ENCODE measurements at places on chromosomes 2 and 18.

DNA sequence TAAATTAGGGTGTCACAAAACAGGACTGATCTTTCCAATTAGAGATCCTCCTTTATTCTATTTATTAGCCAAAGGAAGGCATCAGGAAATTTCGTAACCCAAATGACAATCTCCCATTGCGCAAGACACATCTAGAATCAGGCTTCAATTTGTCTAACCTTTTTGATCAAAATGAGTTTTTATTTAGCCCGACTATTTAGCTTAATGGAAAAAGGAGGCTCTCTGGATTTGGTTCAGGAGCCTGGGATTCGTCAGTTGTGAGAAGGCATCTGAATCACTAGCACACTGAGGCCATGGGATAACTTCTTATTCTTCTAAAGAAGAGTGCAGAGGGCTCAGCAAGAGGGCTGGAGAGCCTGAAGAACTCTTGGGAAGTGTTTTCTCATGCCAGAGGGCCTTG, 332.1 kb upstream of the ETAA1 start:
- H3K4me3 ChIP-seq: no peak overlapping the region
- H3K4me1 ChIP-seq: no peaks in the 10 kb centered on the region
- H3K27ac ChIP-seq: peak overlapping the region; percentile 33
- H3K36me3 ChIP-seq: no peaks in the 10 kb centered on the region
- no peak for DNase-seq

DNA sequence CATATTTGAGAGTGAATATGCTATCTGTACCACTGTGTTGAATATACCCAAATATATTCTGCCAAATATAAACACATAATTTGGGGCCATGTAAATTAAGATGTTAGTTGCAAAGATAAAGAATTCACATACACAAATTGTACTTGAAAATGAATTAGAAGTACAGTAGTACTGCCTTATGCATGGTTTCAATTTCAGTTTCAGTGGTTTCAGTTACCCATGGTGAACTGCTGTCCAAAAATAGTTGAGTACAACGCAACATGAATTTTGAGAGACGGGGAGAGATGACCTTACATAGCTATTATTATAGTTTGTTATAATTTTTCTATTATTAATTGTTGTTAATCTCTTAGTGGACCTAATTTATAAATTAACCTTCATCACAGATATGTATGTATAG, 1313.0 kb upstream of the FAM98A start:
- H3K27ac ChIP-seq: no peak overlapping the region
- no peak overlapping the region for H3K4me3 ChIP-seq
- H3K4me1 ChIP-seq: no peaks in the 10 kb centered on the region
- H3K36me3 ChIP-seq: no peaks in the 10 kb centered on the region

DNA sequence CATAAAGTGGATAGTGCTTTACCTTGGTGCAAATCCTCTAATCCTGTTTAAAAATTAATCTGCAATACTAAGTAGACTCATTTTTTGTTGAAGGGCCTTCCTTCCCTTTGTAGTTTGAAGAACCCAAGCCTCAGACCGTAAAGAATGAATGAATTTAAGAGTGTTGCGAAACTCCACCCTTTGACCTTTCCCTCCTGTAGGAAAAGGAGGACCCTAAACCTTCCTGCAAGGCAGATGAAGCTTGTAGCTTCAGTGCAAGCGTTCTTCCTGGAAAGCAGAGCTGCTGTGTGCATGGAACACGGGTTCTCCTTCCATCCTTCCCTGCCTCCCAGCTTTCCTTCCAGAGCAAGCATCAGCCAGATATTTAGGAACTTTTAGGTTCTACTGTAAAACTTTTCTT, 1.7 kb downstream of the IMPA2 start:
- peak overlapping the region; percentile 91 for H3K4me3 ChIP-seq
- H3K4me1 ChIP-seq: peaks cover 50% of the 10 kb centered on the region
- H3K27me3 ChIP-seq: no peaks in the 10 kb centered on the region

GRCh38 chr2:192004188-192004963, 157.5 kb upstream of the CAVIN2 start:
- no peak overlapping the region for H3K27ac ChIP-seq
- DNase-seq: no peak
- no peaks in the 10 kb centered on the region for H3K36me3 ChIP-seq
- H3K4me1 ChIP-seq: no peaks in the 10 kb centered on the region
- H3K4me3 ChIP-seq: no peak overlapping the region

- H3K36me3 ChIP-seq: no peaks in the 10 kb centered on the region
- no peak for DNase-seq
- H3K27me3 ChIP-seq: no peaks in the 10 kb centered on the region
Observed at GRCh38 chr2:34012715-34013302, 413.7 kb upstream of the FAM98A start.

DNA sequence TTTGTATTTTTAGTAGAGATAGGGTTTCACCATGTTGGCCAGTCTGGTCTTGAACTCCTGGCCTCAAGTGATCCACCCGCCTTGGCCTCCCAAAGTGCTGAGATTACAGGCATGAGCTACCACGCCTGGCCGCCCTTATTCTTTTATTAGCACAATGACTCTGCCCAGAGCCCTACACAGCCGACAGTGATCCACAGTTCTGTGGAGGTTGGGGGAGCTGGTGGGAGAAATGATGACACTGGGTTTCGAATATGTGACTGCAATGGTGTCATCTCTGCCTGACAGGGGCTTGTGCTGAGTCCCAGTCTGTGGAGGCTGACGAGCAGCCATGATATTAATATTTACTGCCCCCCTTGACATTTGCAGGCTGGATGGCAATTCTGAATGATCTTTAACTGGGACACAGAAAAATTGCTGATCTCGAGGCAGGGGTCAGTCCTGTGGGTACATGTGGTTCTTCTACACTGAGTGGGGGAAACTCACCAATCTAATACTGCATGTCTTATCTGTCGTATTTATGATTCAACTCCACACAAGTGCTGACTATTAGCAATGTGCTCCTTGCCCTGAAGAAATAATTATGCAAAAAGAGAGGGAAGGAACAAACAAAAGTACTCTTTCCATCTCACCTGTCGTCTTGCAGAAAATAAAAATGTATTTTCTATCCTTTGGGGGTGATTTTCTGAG, 6.3 kb upstream of the CTAGE1 start:
- H3K27me3 ChIP-seq: no peaks in the 10 kb centered on the region
- no peak overlapping the region for H3K27ac ChIP-seq
- H3K4me3 ChIP-seq: no peak overlapping the region
- H3K36me3 ChIP-seq: no peaks in the 10 kb centered on the region
- DNase-seq: no peak
- peaks cover 5% of the 10 kb centered on the region for H3K4me1 ChIP-seq

GRCh38 chr18:56001576-56001975, 413.6 kb upstream of the TCF4 start:
- H3K4me1 ChIP-seq: peaks cover 27% of the 10 kb centered on the region
- no peaks in the 10 kb centered on the region for H3K36me3 ChIP-seq
- no peaks in the 10 kb centered on the region for H3K27me3 ChIP-seq

- no peaks in the 10 kb centered on the region for H3K4me1 ChIP-seq
- H3K4me3 ChIP-seq: no peak overlapping the region
- H3K27me3 ChIP-seq: no peaks in the 10 kb centered on the region
- no peaks in the 10 kb centered on the region for H3K36me3 ChIP-seq
Observed at GRCh38 chr18:10787293-10787901, 261.6 kb downstream of the NAPG start.

DNA sequence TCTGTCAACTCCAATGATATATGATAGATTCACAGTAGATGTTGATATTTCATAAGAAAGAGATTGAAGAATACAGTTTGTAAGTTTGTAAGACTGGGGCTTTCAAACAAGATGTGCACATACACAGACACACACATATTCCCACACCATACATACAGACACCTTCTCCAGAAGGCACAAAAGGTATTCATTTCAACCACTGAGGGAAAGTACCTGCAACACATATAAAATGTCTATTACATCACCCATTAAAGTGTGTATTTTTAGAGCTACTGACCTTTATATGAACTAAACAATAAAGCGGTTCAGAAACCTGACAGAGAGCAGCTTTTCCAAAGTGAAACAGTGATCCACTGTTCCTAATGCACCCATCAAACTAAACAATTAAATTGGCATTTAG, 53.3 kb downstream of the CCDC148 start:
- H3K27ac ChIP-seq: no peak overlapping the region
- H3K4me1 ChIP-seq: peaks cover 9% of the 10 kb centered on the region
- H3K36me3 ChIP-seq: no peaks in the 10 kb centered on the region
- H3K27me3 ChIP-seq: no peaks in the 10 kb centered on the region

GRCh38 chr18:66682855-66683322, 79.0 kb upstream of the CDH19 start:
- H3K27me3 ChIP-seq: no peaks in the 10 kb centered on the region
- no peaks in the 10 kb centered on the region for H3K4me1 ChIP-seq
- no peaks in the 10 kb centered on the region for H3K36me3 ChIP-seq
- no peak overlapping the region for H3K27ac ChIP-seq

GRCh38 chr2:51791496-51791895, 759.6 kb upstream of the NRXN1 start:
- H3K4me1 ChIP-seq: no peaks in the 10 kb centered on the region
- no peaks in the 10 kb centered on the region for H3K27me3 ChIP-seq
- H3K36me3 ChIP-seq: no peaks in the 10 kb centered on the region
- no peak for DNase-seq
- no peak overlapping the region for H3K27ac ChIP-seq

DNA sequence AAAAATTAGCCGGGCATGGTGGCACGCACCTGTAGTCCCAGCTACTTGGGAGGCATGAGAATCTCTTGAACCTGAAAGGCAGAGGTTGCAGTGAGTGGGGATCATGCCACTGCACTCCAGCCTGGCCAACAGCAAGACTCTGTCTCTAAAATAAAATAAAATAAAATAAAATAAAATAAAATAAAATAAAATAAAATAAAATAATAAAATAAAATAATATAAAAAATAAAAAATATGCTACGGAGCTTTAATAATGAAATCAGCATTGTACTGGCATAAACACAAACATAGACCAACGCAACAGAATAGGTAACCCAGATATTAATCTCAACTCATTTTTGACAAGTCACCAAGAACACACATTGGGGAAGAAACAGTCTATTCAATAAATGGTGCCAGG, 973.4 kb upstream of the SOX11 start:
- H3K4me1 ChIP-seq: no peaks in the 10 kb centered on the region
- no peak overlapping the region for H3K4me3 ChIP-seq
- no peaks in the 10 kb centered on the region for H3K27me3 ChIP-seq
- no peak for DNase-seq

DNA sequence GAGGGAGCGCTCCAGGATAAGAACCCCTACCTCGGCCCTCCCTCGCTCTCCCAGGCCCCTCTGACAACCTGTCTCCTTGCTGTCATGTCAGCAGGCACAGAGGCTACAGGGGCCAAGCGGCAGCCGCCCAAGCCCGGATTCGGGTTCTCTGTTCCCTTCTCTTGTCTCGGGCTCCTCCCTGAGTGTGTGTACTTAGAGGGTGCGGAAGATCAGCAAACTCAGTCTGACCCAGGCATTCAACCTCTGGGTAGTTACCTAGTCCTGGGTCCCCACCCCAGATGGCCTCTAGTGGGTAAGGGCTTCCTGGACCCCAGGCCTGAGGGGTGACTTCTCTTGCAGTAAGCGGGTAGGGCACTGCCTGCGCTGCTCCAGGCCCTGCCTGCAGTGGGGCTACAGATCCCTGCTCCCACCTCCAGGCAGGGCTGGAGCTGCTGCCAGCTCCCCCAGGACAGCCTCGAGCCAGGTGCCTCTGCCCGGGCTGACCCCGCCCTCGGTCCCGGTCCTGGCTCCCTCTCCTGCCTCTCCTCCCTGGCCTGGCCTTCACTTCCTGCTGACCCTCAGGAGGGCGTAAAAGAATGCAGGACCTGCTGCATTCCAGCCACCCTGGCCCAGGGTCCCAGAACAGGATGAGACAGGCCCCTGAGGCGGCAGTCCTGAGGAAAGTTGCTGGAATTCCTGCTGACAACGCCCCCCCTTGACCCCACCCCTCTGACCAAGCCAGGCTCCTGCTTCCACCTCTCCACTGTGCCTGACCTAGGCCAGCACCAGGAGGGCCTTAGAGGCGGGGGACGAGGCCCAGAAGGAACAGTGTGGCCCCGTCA, 22.0 kb downstream of the GPC1 start:
- no peaks in the 10 kb centered on the region for H3K27me3 ChIP-seq
- peak overlapping the region; percentile 76 for H3K27ac ChIP-seq
- H3K36me3 ChIP-seq: no peaks in the 10 kb centered on the region
- peaks cover 45% of the 10 kb centered on the region for H3K4me1 ChIP-seq
- no peak overlapping the region for H3K4me3 ChIP-seq

DNA sequence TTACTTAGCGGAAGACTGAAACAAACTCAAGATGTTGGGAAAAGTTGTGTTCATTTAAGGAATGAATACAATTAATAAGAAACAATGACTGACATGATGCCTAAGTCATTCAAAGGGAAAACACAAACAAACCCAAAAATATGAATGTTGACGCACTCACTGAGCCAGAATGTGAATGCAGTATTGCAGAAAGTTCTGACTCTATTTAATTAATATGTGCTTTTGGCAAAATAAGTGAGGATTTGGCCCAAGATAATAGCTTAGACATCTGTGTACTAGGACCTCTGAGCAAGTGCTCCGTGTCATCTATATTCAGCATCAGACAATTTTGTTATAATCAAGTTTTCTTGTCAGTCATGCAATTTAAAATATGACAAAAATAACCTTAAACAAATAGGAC, 1138.8 kb upstream of the NXPH2 start:
- no peaks in the 10 kb centered on the region for H3K27me3 ChIP-seq
- no peaks in the 10 kb centered on the region for H3K36me3 ChIP-seq
- no peak for DNase-seq

All from vagina (tissue), 2 donors.